ENCODE measurements at places on chromosomes 7 and 10.
A peak's percentile ranks its signal among the peaks of the same experiment; 100 is the strongest.

- no peak for DNase-seq
These were observed 101.2 kb downstream of the KIAA1217 start for GRCh38 chr10:24310104-24310503.

DNA sequence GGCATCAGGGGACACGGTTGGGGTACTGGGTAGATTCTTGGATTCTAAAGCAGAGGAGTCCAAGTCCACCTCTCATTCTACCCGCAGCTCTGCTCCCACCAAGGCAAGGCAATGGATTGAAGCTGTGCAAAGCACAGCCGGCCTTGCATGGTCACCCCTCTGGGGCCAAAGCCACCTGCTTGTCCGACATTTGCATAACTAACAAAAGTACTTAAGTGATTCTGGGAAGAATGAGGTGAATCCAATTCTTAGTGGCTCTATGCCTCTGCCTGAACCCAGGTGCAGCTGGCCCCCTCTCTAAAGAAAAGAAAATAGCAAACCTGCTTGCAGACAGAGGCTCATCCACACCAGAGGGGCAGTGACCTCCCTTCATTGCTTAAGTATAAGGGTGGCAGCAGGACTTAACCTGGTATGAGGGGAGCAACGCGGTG lies 10.7 kb upstream of the COBL start:
- no peak for DNase-seq

GRCh38 chr10:74153123-74153522 lies 2.1 kb downstream of the ADK start:
- peak; percentile 66 for DNase-seq

DNA sequence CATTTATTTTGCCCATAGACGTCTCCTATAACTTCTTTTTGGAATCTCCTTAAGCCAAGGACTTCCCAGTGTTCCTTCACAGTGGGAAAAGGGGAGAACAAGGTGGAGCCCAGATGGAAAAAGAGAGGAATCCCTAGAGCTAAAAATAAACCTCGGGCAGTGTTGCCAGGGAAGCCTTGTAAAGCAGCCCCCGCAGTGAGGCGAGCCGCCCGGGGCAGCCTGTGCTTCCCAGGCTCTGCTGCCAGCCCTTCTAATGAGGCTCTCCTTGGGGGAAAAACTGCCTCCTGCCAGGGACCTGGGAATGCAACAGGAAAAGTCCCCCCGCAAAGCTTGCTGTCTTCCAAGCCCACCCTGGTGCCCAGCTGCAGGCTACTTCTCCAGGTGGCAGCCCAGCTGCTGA lies 71.7 kb downstream of the SH3PXD2A start:
- DNase-seq: no peak

DNA sequence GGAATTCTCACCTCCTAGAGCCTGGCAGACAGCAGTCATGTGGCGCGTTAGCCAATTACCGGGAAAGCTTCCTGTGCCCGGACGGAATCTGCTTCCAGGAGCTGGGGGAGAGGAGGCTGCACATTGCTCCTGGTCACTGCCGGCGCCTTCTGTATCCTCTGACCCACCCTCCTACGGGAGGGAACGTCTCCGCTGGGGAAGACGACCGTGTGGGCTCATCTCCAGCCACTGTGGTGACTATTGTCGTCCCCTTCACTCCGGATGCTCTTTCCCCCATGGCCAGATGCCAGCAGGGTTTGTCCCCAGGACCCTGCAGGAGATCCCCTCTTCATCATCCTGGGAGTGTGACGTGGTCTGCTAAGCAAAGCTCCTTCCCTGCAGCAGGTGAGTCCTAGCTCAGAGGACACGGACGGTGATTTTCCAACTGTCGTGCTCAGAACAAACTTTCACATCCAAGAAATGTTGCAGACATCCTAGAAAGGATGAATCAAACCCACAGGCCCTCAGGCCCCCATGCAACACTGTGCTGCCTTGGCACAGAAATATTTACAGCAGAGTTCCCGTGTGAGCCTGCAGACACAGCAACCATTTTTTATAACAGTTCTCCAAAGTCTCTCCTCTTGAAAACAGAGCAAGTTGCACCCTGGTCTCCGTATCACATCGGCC lies 29.6 kb upstream of the FAM20C start:
- no peak for DNase-seq

- DNase-seq: peak; percentile 93
These were observed 60.7 kb downstream of the TMEM209 start for GRCh38 chr7:130144312-130145171.

GRCh38 chr10:102389894-102390293 lies 5.6 kb upstream of the NFKB2 start:
- no peak for DNase-seq

DNA sequence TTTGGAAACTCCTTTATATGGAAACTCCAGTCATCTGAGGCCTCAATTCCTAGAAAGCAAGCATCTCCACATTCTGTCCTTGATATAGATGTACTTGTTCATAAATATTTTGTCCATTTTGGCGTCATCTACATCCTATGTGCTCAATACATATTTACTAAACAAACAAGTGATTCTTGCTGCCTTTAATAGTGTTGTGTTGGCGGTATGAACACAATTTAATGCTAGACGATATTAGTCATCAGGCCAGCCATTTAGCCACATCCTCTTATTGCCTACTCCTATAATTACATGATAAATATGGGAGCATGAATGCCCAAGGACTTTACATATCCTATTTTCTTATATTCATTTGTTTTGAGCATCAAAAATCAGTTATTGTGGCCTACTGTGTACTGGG lies 18.5 kb upstream of the IFRD1 start:
- no peak for DNase-seq

DNA sequence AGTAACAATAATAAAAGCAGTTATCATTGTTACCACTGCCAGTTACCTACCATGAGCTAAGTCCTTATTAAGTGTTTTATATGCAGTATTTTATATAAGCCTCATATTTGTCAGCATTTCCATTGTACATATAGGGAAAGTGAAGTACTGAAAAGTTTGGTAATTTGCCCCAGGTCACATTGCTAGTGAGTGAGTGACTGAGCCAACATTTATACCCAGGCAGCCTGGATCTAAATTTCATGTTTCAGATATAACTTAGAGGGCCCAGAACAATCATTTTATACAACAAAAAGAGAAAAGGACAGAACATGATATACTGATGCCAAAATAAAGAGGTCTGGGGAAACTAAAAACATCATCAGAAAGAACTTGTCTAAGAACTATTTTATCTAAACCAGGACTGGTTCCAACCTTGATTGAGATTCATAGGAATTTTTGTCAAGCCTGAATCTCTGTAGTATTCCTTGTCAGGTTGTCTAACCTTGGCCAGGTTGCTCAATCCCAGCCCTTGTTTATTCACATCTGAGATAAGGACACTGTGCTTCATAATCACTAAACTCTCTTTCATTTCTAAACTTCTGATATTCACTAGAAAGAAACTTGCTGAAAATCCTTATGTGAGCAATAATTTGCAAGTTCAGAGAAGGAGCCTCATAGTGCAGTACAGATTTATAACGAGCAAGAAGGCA lies 308.2 kb downstream of the IPMK start:
- no peak for DNase-seq

DNA sequence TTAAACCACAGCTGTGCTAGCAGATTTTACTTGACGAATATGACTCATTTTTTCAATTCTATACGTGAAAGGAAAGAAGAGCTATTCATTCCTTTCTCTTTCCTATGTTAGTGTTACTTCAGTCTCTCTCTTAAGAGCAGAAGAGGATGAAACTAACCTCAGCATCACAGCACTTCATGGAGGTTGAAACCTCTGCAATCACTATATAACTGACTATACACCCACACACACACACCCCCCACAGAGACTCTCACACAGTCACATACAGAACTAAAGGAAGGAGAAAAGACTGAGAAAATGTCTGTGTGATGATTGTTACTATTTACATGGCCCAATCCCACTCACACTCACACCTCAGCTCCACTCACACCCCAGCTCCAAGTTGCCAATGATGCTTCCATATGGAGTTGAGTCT lies 104.2 kb downstream of the KIF20B start:
- no peak for DNase-seq

GRCh38 chr7:143238289-143238980 lies 16.6 kb downstream of the TAS2R40 start:
- peak; percentile 8 for DNase-seq

GRCh38 chr7:157263156-157263555 lies 73.6 kb upstream of the DNAJB6 start:
- DNase-seq: no peak

DNA sequence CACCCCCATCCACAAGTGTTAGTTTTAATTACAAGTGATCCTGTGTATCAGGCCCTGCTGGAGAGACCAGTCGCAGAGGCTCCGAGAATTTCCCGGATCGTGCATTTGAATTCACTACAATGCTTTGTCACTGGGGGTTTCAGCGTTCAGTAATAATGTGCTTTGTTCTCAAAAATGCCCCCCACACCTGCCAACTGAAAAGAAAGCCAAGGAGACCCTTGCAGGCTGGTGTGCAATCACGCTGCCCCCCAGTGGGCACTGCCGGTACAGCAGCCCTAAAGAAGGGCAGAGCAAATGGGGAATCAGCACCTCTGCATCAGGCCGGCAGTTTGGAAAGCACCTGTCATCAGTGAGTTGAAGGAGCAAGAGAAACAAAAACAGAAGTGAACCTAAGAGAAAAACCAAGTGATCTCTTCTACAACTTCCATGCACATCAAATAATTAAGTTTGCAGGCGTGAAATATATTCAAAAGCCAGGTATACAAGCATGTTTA lies 177.6 kb downstream of the PARD3 start:
- peak; percentile 32 for DNase-seq

DNA sequence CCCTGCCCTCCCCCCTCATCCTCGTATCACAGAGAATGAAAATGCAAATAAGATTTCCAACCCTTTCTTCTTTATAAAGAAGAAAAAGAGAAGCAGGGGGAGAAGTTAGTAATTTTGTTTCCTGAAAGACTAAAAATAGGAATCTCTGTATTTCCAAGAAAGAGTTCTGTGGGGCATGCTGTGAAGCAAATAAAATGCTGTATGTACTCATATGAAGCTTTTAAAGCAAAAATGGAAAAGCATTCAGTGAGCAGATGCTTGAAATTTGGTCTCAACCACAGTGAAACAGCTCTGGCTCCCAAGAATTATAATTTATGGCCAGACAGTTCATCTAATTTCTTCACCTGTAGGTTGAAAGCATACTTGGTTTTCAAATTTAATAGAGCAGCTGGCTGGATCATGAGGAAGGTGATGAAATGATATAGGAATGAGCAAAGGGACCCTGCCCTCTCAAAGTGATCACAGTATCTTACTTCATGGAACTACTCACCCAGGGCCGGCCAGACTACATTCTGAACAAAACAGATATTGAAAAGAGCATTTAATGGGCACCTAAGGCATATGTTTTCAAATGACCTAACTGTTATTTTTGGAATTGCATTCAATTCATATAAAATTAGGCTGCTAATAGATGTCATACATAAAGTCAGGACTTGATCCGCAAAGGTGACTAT lies 31.4 kb downstream of the SVIL start:
- DNase-seq: peak; percentile 13

DNA sequence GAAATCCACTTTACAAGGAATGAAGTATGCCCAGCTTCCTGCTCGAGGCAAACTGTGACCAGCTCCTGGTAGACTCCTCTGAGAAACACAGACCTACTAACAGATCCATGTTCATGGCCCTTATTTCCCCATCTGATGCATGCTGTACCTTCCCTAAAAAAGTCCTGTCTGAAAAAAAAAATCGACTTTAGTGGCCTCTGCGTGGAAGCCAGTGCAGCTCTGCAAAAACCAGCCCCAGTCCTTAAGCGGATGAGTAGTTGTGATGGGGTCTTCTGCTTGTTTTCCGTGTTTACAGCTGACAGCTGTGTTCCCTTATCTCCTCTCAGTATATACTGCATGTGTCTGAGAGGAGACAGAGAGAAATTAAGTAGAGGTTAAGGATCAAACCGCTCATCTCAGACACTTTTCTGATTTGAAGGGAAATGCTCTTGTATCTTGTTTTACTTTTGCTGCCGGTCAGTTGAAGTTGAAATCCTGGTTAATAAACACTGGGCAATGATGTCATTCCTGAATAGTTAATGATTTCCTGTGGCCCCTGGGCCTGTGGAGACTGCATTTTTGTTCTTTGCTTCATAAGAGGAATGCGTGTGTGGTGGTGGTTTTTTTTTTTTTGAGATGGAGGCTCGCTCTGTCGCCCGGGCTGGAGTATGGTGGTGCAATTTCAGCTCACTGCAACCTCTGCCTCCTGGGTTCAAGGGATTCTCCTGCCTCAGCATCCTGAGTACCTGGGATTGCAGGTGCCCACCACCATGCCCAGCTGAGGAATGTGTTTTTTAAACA lies 67.6 kb downstream of the DOCK1 start:
- peak; percentile 89 for DNase-seq

- DNase-seq: peak; percentile 30
These were observed 4.3 kb downstream of the ELOVL3 start for GRCh38 chr10:102230264-102230860.

Data from fibroblast of skin of abdomen (primary cell).